ENCODE measurements at places on chromosomes 4 and X. TPM values are rescaled to one million over a fixed set of nuclear protein-coding genes. Genes with fewer than 3 reads are reported as not detected.

Gene HAND2
- total RNA-seq, result not detected

Gene CDX4
- not detected for total RNA-seq

Gene OTUD6A
- not detected for total RNA-seq

Gene FAM9B
- total RNA-seq, result not detected

Gene ARHGEF6
- 6.9 TPM for total RNA-seq

DNA sequence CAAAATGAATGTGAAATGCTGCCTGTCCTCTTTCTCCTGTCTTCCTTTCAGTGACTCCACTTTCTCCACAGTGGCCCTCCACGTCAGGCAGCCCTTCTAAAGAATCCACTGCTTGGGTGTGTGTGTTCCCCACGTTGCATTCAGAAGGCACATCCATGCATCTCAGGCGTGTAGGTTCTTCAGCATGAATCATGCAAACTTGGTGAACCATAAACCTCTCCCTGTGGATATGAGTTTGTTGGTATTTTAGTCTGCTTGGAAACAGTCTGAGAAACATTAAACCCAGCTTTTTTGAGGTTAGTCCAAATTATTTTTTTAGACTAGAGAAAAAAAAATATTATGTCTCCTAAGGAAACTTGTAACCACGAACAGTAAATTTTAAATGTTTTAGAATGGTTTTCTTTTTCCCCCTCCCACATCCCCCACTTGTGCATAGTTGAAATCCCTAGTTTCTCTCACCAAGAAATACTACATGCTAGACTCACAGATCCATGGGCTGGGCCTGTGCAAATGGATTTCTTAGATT, 251.6 kb downstream of the CBR4 start:
- peak; percentile 99 for DNase-seq

GRCh38 chr4:112196461-112196860, 35.1 kb upstream of the AP1AR start:
- DNase-seq, result no peak

DNA sequence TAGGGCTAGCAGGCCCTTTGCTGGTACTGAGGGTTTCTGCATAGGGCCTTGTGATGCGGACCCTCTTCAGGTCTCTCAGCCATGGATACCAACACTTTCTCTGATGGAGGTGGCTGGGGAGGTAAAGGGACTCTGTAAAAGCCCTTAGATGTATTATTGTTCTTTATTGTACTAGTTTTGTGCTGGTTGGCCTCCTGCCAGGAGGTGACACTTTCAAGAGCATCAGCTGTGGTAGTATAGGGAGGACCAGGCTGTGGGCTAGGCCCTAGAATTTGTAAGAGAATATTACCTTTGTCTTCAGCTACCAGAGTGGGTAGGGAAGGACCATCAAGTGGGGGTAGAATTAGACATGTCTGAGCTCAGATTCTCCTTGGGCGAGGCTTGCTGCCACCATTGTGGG, 936.3 kb downstream of the CENPC start:
- DNase-seq, result no peak

DNA sequence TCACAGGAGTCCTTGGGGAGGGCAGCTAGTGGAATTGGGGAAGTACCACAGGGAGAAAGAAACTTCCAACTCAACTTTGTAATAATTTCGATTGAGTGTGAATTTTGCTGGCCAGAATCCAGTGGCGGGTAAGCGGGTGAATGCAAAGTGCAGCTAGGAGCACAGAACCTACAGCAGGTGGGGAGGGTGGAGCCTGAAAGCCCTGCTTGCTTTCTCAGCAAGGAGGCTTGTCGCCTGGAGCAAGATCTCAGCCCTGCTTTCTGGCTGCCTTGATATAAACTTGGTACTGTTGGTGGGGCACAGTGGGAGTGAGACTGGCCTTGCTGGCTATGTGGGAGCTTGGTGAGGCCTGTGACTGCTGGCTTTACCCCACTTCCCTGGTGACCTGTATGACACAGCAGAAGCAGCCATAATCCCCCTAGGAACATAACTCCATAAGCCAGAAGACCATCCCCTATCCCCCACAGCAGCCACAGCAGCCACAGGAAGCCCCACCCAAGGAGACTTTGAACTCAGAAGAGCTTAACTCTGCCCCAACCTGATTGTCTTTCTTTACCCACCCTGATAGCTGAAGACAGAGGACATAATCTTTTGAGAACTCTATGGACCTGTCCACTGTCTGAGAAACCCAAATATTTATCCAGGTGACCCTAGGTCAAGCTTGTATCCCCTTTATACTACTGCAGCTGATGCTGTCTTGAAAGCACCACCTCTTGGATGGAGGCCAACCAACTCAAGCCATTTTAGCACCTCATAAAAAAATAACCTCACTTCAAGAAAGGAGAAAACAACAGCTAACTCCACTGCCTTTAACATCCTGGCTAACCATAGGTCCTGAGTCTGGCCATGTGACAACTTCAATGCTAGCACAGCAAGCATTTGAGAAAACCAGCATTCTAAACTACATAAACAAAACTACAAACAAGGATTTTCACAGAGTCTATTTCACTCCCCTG, 87.2 kb upstream of the PDE5A start:
- DNase-seq, result no peak

- DNase-seq, result peak; percentile 80
These were observed 263.1 kb upstream of the KLF3 start for GRCh38 chr4:38400946-38401345.

GRCh38 chr4:26076000-26076587, 162.1 kb downstream of the SMIM20 start:
- peak; percentile 79 for DNase-seq

DNA sequence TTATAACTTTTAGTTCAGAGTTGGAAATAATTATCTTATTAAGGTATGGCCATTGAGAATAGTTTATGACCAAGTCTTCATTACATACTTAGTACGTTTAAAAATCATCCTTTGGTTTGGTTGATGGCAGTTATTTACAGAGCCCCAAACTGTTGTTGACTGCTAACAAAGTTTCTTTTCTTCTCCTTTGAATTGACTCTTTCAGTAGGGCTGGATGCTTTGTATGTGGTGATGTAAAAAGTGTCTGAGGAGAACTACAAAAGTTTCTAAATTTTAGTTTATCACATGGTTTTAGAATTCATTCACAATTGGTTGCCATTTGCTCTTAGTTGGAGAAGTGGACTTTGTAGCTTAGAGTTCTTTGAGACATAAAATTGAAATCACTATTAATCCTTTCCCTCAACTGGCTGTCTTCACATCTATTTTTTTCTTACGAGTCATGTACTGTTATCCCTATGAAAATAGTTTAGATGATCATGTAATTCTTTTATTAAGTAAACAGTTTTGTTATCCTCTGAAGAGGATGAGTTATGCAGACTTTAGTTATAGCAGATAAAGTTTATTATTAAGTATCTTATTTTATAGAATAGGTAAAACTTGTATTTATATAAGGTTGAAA, 14.8 kb downstream of the PTPN13 start:
- no peak for DNase-seq

DNA sequence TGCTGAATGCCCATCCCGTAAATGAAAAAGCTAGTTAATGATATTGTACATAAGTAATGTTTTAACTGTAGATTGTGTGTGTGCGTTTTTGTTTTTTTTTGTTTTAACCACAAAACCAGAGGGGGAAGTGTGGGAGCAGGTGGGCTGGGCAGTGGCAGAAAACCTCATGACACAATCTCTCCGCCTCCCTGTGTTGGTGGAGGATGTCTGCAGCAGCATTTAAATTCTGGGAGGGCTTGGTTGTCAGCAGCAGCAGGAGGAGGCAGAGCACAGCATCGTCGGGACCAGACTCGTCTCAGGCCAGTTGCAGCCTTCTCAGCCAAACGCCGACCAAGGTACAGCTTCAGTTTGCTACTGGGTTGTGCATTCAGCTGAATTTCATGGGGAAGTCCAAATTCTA, at the start of gene SPP1:
Gene SPP1 (plus strand): TSS at position 249 of the 400 bp plus-strand sequence. CDS start 1,182 bp downstream, outside the sequence.
- DNase-seq, result peak; percentile 98

GRCh38 chr4:42637867-42638266, 19.0 kb downstream of the ATP8A1 start:
- no peak for DNase-seq

DNA sequence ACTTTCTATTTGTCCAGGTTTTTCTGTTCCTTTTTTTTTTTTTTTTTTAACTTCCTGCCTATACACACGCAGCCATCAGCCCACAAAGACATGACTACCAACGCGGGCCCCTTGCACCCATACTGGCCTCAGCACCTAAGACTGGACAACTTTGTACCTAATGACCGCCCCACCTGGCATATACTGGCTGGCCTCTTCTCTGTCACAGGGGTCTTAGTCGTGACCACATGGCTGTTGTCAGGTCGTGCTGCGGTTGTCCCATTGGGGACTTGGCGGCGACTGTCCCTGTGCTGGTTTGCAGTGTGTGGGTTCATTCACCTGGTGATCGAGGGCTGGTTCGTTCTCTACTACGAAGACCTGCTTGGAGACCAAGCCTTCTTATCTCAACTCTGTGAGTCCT, 2.1 kb downstream of the EBP start:
- no peak for DNase-seq

- no peak for DNase-seq
These were observed 489.4 kb downstream of the TECRL start for GRCh38 chr4:63919636-63920365.

- peak; percentile 50 for DNase-seq
These were observed 17.8 kb downstream of the TBC1D1 start for GRCh38 chr4:37908488-37909331.

- DNase-seq, result no peak
These were observed 210.3 kb upstream of the EPHA5 start for GRCh38 chr4:65880594-65880993.

- DNase-seq, result peak; percentile 38
These were observed 21.0 kb upstream of the DCTD start for GRCh38 chr4:182938205-182938645.

DNA sequence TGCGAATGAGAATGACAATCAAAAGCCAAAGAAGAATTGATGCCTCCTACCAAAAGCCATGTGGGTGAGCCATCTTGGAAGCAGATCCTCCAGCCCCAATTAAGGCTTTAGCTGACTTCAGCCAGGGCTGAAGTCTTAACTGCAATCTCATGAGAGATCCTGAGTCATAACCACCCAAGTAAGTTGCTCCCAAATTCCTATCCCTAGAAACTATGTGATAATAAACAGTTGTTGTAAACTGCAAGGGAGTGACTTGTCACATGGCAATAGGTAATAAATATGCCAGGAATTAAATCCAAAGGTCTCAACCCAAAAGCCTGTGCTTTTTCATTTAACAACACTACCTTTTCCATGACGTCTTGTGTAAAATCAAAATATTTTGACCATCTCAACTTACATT, 154.2 kb upstream of the TBL1X start:
- DNase-seq, result peak; percentile 73

GRCh38 chrX:46978341-46979291, 66.4 kb downstream of the JADE3 start:
- peak; percentile 64 for DNase-seq

DNA sequence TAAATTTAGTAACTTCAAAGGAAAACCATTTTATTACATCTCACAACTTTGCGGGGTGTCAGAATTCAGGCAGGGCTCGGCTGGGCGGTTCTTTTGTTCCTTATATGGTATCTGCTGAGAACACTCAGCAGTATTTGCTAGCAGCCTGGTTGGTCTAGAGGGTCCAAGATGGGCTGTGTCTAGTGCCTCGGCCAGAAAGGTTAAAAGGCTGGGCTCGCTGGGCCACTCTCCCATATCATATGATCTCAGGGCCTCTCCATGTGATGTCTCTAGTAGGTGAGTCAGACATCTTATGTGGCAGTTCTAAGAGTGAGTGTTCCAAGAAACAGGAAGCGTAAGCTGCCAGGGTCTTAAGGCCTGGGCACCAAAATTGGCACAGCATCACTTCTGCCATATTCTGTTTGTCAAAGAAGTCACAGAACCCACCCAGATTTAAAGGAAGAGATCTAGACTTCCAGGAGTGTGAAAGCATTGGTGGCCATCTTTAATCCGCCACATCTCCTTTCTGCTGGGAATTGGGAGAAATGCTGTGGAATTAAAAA, 100.9 kb upstream of the ATP6AP2 start:
- no peak for DNase-seq

- no peak for DNase-seq
These were observed 184.0 kb downstream of the TBCK start for GRCh38 chr4:106132045-106132444.

DNA sequence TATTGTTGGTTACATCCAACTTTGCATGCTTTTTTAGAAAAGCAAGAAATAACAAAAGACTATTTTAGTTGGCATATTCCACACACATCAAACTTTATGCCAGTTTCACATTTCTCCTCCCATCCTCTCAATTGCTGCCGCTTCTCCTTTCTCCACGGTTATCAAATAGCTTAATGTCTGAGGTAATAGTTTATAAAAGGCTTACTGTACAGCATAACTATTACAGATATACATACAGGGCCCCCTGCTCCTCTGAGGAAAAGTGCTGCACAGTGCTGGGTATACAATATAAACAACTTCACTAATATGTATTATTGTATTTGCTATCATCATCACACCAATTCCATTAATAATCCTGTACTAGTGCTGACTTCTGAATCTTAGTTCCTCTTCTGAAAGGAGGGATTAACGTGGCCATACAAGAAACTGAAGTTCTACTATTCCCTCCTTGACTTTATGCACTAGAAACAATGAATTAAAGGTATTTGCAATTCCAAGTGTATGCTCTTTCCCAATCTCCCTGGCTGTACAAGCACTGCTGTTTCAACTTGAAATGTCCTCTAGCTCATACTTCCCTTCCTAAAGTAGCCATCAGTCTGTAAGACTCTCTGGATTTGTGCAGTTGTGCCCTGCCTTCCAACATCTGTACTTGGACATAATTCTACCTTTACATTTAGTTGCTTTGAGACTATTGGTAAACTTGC, 2.5 kb downstream of the CCNI start:
- DNase-seq, result peak; percentile 63

DNA sequence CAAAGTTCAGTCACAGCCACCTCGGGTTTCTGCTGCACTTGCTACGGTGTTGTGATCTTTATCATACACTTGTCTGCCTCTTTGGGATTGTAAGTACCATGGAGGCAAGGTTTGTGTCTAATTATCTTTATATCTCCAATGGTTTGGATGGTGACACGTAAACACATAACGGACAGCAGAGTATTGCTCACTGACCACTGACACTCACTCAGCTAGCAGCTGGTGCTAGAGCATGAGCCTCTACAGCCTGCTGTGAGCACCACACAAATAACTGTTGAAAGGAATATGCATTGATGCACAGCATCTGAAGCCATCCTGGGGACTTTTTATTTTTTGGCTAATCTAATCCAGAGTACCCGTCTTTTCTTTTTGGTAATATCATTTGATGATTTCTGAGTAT, 156.0 kb downstream of the DCLK2 start:
- DNase-seq, result no peak

- peak; percentile 88 for DNase-seq
These were observed 58.4 kb downstream of the AMELX start for GRCh38 chrX:11351375-11352295.

DNA sequence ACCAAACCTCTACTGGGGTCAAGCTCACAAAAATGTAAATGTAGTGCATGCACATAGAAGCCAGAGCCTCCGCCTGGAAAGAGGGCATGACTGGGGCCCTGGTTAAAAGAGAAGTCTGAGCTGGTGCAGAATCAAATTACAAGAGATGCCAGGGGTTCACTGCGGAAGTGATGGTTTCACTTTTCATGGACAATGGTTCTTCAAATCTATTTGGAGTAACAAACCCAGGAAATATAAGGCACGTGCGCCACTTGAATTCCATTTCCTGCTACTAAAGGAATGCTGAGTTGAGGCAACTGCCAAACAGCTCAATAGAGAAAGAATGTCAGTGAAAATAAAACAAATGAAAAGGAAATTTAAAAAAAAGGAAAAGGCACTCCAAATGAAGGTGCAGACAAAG, 79.8 kb downstream of the FUNDC1 start:
- peak; percentile 5 for DNase-seq

Measured in renal cortical epithelial cell (primary cell).